ENCODE measurements at places on chromosomes 5 and 9. TPM values are rescaled to one million over a fixed set of nuclear protein-coding genes. Genes with fewer than 3 reads are reported as not detected.
A peak's percentile ranks its signal among the peaks of the same experiment; 100 is the strongest.

GRCh38 chr9:29969408-29969807 is 2396.1 kb upstream of the C9orf72 start:
- DNase-seq, result no peak

DNA sequence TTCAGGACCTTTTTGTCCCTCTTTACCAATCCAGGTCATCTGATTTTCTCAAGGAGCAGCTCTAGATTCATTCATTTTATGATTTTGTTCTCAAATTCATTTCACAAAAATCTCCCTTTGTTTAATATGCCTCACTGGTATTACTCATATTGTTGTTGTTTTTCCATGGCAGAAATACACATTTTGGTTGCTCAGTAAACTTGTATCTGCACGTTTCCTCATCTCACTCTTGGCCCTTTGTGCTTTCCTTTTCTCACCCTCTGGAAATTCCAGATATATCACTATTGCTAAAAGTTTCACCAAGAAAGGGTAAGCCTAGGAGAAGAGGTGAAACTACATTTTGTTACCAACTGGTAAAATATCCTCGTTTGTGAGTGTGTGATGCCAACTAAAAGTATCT is 14.8 kb downstream of the ASPN start:
- DNase-seq, result no peak

DNA sequence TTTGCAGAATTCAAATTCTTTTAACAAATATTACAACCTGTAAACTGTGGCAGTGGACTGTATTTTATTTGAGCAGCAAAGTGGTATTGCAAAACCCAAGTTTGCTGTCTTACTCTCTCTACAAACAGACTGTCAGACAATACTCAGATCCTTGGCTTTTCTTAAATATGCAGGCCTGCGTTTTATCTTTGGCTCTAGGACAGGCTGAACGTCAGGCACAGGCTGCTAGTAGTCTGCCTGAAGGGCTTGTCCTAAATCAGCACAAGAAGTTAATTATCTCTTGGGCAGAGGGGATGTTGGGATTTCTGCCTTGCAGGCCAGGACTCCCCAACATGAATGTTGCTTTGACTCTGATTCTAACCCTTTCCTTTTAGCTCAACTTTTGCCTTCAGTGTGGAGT is 147.5 kb downstream of the SLIT3 start:
- DNase-seq, result no peak

DNA sequence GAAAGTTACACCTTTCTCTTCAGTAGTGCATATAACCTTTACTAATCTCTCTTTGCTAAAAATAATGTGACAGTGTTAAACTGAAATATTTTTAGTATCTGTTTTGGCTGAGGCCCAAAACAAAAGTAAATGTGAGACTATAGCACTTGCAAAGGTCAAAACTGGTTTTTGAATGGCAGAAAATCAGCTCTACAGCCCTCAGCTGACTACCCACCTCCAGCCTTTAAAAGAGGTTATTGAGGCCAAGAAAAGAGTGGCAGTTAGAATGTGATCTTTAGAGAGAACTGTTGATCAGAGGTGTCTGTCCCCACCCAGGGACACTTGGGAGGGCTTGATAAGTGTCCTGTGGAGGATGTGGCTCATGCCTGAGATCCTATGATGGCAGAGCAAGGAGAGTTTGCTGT is 30.9 kb downstream of the PRKACG start:
- DNase-seq, result no peak

DNA sequence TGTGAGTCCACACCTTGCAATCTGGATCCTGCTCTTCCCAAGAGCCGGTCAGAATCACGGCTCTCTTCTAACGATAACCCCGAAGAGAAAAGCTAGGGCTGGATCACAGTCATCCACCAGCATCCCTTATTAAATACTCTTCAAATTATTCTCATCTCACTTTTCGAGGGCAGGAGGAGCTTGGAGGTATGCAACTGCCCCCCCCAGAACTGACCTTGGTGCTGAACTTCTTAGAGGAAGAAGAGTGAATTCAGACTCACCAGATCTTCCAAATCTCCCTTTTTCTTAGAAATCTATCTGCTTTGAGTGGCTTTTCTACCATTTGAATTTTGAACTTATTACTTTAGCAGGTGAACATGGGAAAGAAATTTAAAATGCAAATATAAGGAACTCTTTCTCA is 75.7 kb downstream of the MED10 start:
- DNase-seq, result peak; percentile 8

DNA sequence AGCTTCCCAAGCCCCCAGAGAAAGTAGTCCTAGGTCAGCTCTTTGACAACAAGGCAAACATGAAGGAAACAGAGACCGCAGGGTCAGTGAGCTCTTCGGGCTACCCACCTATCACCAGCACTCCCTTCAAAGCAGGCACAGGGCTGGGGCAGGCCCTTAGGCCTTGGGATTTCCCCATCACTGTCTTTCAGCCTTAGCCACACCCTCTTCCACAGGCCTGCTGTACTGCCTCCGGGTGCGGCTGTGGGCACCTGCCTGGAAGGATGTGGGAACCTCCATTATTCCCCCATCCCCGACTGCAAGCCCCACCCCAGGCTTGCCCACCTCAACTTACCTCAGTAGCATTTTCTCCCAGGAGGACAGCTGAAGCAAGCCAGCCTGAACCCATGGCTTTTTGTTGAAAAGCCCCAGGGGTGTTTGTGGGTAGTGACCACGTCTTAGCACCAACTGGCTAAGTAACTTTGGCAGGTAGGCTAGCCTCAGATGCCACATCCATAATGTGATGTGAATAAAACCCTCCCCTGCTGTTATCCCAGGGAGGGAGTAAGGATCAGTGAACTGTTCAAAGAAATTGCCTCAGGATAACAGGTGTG is 100.2 kb downstream of the PIK3R1 start:
- DNase-seq, result peak; percentile 37

GRCh38 chr5:91070761-91071550 is 312.2 kb downstream of the ARRDC3 start:
- no peak for DNase-seq

DNA sequence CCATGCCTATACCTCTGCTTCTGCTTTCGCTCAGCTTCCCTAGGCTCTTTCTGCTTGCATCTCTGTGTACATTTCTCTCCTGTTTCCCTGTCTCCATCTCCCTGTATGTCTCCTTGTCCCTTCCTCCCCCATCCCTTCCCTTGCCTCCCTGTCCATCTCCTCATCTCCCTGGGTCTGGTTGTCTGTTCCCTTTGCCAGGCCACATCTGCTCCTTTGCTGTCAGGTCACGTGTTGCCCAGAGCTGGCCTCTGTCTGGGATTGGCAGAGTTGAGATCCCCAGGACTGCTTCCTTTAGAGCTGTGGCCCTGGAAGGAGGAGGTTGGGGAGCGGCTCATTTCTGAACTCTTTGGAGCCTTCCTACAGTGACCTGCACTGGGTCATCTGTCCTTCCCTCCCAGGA is 31.8 kb upstream of the PTGS1 start:
- no peak for DNase-seq

- DNase-seq, result peak; percentile 92
Observed at GRCh38 chr5:143355710-143356109, 47.8 kb downstream of the NR3C1 start.

- DNase-seq, result peak; percentile 11
Observed at GRCh38 chr9:125888211-125888610, 141.0 kb downstream of the PBX3 start.

DNA sequence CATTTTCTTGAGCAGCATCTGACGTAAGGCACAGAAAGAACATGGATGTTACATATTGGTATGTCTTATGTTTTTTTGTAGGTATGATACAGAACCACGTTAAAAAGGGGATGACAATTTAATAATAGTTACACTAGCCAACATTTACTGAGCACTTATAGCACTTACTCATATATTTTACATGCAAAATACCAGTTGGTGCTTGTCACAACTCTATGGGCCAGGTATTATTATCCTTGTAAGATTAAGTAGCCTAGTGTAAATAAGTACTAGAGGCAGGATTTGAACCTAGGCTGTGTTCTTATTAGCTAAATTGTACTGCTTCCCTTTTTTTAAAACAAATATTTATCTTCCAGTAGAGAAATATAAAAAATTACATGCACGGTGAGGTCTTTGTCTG is 83.5 kb downstream of the RANBP17 start:
- no peak for DNase-seq

GRCh38 chr9:128505414-128505765 is 871 bp downstream of the GLE1 start:
- peak; percentile 31 for DNase-seq

DNA sequence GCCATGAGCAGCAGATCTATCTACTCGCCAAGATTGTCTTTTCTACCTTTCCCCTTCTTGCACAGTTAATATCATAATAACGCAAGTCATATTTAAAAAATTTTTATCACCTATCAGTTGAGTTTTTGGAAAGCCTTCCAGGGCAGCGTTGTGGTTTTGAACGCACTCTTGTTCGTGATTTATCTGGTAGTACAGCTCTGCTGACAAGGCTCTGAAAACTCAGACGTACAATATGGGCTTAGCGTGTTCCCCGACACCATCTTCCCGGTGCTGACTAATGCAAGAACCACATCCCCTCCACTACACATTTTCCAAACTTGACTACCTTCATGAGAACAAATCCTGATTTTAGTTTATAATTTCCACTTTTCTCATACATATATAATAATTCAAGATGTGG is 1.6 kb upstream of the NFIL3 start:
- DNase-seq, result no peak

DNA sequence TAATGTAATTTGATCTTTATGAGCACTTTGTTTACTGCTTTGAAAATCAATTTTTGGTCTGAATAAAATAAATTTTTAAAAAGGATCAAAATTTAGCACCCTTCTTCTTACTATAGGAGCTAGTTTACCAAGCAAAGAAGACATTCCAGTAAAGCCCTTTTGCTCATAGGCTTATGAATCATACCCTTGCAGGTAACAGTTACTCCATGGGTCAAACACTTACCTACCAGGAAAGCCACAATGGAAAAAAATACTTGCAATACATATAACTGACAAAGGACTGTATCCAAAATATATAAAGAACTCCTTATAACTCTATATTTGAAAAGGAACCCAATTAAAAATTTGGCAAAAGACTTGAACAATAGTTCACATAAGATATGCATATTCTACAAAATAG is 66.6 kb downstream of the SHOC1 start:
- DNase-seq, result no peak

DNA sequence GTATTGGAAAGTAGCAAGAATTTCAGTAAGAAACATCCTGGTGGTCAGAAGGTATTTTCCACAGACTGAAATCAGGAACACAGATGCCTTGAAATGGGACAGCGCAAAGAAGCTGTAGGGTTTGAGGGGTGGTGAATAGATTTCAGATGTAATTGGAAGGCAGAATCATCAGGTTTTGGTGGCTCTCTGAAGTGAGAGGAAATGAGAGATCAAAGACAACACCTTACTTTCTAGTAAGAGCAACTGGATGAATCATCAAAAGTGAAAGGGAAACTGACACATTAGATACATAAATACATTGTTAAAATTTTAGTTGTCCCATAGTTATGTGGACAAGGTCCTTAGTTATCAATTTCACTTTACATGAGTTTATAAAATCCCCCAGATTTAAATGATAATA is 188.2 kb upstream of the SLC27A6 start:
- no peak for DNase-seq

GRCh38 chr9:133813749-133814585 is 75.8 kb upstream of the SARDH start:
- no peak for DNase-seq

DNA sequence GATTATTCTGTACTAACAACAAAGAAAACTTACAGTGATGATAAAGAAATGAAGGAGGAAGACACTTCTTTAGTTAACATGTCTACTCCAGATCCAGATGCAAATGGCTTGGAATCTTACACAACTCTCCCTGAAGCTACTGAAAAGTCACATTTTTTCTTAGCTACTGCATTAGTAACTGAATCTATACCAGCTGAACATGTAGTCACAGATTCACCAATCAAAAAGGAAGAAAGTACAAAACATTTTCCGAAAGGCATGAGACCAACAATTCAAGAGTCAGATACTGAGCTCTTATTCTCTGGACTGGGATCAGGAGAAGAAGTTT is 67.9 kb downstream of the VCAN start:
- no peak for DNase-seq

GRCh38 chr5:132627470-132627869 is 30.5 kb upstream of the IL13 start:
- no peak for DNase-seq

- peak; percentile 46 for DNase-seq
Observed at GRCh38 chr9:129624168-129624759, 1.7 kb upstream of the NTMT1 start.

DNA sequence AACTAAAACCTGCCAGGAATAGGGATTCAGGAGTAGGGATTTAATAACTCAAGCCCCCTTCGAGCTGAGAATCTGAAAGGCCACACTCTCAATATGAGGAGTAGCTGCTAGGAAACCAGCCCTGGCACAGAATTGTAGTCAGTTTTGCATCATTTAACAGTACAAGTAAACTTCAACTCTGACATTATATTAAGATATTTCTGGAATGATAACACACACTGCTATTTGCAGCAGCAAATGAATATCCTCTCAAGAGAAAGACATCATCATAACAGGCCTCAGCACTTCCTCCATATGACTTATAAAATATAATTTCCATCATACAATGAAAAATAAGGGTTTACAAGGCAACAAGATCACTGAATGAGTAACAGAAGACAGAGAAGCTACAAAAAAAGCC is 138.2 kb upstream of the RFX3 start:
- DNase-seq, result no peak

PFN3 gene
- not detected for total RNA-seq

ADCY2 gene
- total RNA-seq, result under 0.01 TPM

PIP5K1B gene
- not detected for total RNA-seq

KIF2A gene
- 48.5 TPM for total RNA-seq

CMBL gene
- total RNA-seq, result 4.1 TPM

PCDHGB6 gene
- 0.84 TPM for total RNA-seq

CEL gene
- total RNA-seq, result 0.12 TPM

NRG2 gene
- 1.9 TPM for total RNA-seq
